ENCODE measurements at places on chromosomes 11 and 22.

GRCh38 chr22:36197065-36197440 lies 4.6 kb downstream of the APOL4 start:
- no peak for DNase-seq

GRCh38 chr22:37406441-37407235 lies 20.6 kb downstream of the ELFN2 start:
- no peak for DNase-seq

DNA sequence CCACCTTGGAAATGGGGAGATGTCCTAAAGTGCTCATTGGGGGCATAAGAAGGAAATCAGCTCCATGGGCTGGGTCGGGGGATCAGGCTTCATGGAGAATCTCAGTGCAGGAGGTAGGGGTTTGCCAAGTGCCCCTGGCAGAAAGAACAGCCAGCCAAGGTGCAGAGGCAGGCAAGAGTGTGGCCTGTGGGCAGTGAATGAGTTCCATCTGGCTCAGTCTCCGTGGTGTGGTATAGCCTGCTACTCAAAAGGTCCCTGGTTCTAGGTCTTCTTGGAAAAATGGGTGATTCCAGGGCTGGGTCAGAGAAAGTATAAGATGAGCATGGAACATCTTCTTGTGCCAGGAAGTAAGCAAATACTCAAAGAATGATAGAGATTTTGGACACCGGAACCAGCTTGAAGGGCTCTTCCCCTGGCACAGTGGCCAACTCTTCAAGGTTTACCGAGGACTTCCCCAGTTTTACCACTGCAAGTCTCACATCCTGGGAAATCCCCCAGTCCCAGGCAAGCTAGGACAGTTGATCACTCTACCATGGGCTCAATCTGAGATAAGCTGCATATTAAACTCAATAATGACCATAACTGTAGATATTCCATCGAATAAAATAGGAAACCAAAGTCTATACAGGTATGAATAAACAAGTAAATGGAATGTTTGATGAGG lies 10.6 kb upstream of the ARAP1 start:
- no peak for DNase-seq

DNA sequence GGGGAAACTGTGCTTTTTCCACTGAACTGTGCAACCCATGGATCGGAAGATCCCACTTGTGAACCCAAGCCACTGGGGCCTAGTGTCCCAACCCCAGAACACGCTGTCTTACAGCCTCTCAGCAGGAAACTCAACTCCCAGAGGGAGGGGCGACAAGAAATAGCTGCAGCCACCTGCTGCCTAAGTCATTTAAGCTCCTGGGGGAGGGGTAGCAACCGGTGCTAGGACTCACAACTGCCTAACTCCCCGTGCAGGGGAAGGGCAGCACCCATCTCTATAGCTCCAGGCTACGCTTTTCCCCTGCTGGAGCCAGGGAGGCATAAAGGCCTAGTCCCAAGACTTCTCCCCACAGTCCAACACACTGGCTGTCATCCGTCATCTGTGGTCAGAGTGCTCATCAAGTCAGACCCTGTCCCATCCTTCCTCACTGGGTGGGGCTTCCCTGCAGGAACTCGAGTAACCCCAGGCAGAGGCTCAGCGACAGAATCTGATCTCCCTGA lies 363.0 kb downstream of the LUZP2 start:
- no peak for DNase-seq

GRCh38 chr11:92626624-92627023 lies 342.8 kb upstream of the MTNR1B start:
- no peak for DNase-seq

DNA sequence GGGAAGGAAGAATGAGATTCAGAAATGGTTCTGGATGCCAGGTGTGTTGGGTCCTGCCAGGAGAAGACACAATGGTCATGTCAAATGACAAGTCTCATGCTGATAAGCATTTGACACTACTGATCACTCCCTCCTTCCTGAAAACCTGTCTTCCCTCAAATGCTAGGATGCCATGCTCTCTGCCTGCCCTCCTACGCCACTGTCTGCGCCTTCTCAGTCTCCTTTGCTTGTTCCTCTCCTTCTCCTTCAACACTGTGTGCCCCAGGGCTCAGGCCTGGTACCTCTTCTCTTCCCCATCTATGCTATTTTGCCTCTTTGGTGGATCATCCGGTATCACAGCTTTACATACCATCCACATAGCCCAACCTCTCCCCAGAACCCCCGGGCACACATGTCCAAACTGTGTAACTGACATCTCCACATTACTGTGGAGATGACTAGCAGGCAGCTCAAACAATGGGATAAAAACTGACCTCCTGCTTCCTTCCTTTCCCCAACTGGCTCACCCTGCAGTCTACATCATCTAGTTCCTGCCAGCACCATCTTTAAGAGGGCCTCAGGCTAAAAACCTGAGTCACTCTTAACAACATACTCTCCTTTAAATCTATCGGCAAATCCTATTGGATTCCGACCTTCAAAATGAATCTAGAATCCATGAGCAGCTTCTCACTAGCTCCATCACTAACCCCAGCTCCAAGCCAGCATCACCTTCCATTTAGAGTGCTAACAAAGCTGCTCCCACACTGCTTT lies 8.2 kb downstream of the AP1B1 start:
- no peak for DNase-seq

DNA sequence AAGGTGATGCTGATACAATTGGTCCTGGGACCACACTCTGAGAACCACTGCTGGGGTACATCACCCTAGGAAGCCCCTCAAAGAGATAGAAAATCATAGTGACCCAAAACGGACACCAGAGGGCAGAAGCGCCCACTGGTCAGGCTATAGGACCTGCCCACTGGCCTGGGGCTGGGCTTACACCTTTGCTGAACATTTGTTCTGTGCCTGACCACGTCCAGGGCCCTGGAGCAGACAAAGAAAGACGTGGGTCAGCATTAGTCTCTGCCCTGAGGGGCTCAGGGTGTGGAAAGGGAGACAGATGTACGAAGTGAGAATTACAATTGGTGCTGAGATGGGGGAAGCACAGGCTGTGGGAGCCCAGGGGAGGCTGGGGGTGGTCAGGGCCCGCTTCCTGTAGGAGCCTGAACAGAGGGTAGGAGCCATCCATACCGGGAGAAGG lies 14.4 kb upstream of the SERPINH1 start:
- no peak for DNase-seq

DNA sequence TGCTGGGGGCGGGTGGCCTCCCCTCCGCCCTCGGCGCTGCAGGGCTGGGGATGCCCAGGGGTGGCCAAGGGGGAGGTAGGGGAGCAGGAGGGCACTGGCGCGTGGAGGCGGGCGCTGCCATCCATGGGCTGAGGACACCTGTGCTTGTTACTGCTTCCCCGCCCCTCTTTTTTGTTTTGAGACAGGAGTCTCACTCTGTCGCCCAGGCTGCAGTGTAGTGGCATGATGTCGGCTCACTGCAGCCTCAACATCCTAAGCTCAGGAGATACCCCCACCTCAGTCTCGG lies 683 bp upstream of the FADS3 start:
- DNase-seq: no peak

DNA sequence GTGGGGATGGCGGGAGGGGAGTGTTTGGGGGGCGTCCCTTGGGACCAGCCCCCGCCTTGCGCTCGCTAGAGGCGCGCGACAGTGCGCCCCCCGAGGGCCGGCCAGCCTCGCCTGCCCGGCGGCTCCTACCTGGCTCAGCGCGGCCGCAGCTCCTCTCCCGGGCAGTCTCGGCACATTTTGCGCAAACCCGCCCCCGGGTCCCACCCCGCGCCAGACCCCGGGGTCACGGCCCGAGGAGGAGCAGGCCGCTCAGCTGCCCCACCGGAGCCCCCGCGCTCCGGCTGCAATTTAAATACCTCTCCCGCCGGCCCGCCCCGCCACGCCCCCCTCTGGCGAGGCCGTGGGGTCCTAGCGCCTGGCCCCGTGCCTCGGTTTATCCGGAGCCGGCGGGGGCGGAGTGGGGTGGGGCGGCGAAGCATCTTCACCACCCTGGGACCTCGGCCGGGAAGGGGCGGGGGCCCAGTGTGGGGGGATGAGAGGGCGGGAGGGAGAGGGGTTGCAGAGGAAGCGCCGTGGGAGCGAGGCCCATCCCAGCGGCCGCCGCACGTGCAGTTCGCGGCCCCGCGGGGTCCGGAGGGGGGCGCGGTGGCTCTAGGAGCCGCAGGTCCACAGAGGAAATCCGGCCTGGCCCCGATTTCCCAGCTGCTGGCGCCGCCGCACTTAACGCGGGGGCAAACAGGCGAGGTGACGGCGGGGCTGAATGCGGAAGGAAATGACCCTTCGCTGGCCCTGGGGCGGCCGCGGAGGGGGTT lies at the start of gene LRRC32:
LRRC32 (minus strand) TSS at position 263 of the 752 bp plus-strand sequence. CDS start 4,793 bp downstream, outside the sequence.
- no peak for DNase-seq

GRCh38 chr11:11605821-11606450 lies 15.9 kb downstream of the GALNT18 start:
- no peak for DNase-seq

- DNase-seq: no peak
Observed at GRCh38 chr22:20537325-20537756, 29.9 kb downstream of the MED15 start.

DNA sequence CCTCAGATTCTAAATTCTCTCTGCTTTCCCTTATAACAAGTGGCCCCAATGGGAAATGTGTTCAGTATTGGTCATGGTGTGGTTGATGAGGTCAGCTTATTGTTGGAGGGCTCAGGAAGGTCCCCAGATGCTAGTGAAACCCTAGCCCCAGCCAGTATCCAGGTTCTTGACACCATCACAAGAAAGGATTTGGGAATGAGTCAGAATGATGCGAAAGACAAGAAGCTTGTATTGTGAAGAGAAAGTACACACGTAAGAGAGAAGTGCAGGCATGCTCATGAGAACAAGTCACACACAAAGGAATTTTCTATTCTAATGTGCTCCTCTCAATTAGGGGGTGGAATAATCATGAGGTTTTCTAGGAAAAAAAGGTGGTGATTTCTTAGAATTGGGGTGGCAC lies 34.9 kb upstream of the TRPC6 start:
- no peak for DNase-seq

- no peak for DNase-seq
Observed at GRCh38 chr11:21385669-21386440, 716.5 kb downstream of the NELL1 start.

- DNase-seq: no peak
Observed at GRCh38 chr11:67302571-67303131, 679 bp upstream of the SSH3 start.

DNA sequence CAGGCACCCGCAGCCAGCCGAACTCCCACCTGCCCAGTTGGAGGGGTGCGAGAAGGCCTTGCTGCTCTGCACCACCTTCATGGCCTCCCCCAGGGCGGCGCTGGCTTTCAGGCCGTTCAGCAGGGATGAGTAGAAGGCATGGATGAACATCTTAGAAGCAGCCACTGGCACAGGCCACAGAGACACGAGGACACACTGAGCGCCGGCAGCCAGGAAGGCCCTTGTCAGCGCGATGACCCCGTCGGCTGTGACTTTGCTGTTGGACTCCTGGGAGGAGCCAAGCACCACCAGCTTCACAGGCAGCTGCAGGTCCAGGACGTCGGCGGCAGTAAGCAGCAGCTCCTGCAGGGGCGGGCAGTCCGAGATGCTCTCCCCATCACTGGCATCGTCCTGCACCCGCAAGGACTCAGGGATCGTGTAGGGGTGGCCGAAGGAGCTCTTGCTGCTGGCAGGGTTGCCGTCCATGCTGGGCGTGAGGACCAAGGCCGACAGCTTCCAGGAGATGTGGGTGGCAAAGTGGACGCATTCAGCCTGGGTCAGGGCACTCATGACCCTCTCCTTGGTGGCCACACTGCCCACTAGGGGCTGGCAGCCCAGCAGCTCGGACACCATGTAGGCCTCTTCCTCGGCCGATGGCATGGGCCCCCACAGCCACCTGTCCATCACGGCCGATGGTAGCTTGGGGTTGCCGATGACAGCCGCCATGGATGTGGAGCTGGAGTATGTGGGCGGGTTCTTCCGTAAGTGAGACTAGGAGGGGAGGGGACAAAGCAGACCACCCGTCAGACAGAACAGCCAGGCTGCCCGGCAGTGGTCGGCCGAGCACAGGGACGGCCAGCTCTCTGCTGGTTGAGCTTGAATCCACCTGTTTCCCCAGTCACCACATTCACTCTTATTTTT lies 79.7 kb upstream of the PITPNB start:
- no peak for DNase-seq

DNA sequence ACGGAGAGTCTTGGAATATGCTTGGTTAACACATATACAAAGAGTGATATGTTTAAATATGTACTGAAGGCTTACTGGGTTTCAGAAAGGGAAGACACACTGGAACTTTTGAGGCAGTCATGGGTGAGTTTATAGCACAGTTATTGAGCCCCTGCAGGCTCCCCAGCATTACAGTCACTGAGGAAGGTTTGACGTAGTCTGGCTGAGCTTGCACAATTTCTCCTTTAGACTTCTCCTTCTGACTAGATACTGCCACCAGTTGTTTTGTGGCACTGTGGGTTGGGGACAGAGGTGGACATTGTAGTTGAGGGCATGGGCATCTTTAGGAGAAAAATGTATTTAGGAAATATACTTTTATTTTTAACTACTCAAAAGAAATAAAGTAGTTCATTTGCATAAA lies 285.4 kb downstream of the C11orf87 start:
- DNase-seq: no peak

DNA sequence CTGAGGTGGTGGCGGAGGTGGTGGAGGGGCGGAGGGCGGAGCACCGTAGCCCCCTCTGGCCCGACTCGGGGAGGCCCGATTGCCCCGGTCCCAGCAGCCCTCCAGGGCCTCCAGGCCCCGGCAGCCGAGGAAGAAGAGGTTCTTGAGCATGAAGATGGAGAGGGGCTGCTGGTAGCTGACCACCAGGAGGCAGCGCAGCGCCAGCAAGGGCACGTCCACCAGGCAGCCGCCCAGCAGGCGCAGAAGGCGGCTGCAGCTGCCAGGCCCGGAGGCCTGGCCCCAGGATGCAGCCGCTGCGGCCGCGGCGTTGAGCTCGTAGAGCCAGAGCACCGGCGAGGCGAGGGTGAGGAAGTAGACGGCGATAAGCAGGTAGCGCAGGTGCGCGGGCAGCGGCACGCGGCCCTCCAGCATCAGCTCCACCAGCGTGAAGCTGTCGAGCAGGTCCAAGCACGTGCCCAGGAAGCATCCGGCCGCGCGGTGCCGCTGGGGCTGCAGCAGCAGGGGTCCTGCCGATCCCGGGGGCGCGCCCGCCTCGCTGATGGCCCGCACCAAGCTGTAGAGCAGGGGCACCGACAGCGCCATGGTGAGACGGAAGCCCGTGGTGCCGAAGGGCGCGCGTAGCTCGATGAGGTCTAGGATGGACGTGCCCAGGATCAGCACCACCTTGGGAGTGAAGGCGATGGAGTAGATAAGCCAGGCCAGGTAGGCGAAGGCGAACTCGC lies 1.5 kb downstream of the TMEM121B start:
- DNase-seq: no peak

DNA sequence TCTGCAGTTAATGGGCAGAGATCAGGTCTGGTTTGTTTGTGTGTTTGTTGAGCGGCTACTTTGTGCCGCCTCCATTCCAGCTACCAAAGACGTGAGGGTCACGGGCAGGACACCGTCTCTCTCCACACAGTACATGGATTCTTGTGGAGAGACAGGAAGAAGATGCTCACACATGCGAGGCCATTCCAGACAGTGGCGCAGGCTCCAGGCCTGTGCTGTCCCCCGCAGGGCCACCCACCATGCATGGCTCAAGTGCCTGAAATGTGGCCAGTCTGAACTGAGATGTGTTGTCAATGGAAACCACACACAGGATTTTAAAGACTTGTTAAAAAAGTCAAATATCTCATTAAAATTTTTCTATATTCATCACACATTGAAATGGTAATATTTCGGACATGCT lies 848.3 kb downstream of the TBC1D22A start:
- no peak for DNase-seq

Measured in stimulated activated CD4-positive, alpha-beta T cell treated with anti-CD3 and anti-CD28 coated beads, Interleukin-15, amount 100 ng/mL, for 48 hours (primary cell).